Cerebellum (tissue), 4 donors: ENCODE measurements at places on chromosomes 4 and X.
A peak's percentile ranks its signal among the peaks of the same experiment; 100 is the strongest.

DNA sequence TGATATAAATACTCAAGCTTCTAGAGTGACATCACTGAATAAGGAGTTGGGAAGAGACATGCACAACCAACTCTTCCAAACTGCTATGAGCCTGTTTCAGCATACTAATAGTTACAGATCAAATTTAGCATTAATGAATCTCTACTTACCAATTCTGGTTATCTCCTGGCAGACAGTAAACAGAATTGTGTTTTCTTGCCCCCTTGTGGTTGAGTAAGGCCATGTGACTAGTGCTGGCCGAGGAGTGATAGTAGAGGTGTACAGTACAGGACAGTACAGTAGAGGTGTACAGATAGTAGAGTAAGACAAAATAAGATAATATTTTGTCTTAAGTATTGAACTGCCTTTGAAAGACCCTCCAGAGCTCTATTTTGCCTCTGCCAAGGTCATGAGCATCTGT lies 681.4 kb downstream of the GABRG1 start:
- peak; percentile 5 for DNase-seq

DNA sequence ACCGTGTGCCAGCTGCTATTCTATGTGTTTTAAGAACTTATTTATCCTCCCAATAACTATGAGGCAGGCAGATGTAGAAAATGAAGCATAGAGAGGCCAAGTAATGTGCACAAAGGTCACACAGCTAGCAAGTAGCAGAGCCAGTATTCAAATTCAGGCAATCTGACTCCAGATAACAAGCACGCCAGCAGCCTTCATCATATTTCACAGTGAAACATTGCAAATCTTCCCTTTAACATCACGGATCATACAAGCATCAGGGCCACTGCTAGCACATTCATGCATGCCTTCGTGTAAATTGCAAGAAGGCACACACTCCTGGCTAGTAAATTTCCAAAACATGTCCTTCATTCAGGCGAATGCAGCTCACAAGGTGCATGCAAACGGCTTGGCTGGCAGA lies 33.1 kb downstream of the MAOB start:
- no peak for DNase-seq

DNA sequence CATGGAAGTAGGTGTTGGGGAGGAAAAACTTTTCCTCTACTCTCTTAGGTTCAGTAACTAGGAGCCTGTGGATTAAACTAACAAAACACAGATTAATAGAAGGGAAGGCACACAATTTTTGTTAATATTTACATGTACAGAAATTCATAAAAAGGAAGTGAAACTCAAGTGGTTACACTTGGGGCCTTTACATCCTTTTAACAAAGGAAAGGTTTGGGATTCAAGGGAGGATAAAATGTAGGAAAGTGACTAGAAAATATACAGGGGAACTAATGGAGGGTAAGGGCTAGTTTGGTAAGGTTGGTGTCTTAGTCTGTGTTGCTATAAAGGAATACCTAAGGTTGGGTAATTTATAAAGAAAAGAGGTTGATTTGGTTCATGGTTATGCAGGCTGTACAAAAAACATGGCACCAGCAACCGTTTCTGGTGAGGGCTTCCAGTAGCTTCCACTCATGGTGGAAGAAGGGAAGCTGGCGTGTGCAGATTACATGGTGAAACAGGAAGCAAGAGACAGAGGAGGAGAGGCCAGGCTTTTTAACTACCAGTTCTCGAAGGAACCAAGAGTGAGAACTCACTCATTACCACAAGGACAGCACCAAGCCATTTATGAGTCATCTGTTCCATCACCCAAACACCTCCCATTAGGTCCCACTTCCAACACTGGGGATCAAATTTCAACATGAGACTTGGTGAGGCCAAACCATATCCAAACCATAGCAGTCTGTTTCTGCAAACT lies 124.4 kb downstream of the CHRDL1 start:
- no peak for DNase-seq

DNA sequence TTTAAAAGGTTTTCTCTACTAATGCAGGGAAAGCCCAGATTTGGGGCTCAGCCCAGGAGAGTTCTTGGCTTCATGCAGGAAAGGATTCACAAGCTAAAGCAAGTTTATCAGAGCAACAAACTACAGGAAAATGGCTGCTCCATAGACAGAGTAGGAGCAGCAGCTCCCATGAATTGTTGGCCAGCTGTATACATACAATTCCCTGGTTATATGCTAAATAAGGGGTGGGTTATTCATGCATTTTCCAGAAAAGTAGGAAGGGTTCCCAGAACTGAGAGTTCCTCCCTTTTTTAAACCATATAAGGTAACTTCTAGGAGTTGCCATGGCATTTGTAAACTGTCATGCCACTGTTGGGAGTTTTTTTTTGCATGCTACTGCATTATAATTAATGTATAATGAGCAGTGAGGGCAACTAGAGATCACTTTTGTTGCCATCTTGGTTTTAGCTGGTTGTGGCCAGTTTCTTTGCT lies 2.6 kb downstream of the C4orf33 start:
- DNase-seq, result no peak

GRCh38 chrX:69232945-69233344 lies 67.7 kb upstream of the PJA1 start:
- DNase-seq, result no peak

GRCh38 chr4:4762909-4763821 lies 96.3 kb upstream of the MSX1 start:
- no peak for DNase-seq

- DNase-seq, result no peak
Measured at GRCh38 chrX:119706616-119707015, 13.6 kb upstream of the SEPTIN6 start.

DNA sequence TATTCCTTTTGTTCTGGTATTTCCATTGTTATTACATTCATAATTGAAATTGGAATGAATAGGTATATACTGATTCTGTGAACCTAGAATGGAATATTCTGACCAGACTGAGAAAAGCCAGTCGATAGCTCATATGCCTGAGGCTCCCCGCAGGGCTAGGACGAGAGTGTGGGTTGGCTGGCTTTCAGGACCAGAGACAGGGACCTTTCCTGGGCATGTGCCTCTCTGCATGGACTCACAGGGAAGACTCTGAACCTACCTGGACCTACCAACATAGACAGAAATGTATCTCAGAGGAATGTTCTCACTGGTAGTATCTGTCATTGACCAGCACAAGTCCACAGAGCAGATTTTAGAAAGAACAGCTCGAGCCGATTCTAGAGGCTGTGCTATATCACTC lies 214.6 kb downstream of the FRMPD4 start:
- no peak for DNase-seq

- peak; percentile 26 for DNase-seq
Measured at GRCh38 chr4:82360298-82361177, 13.3 kb downstream of the HNRNPD start.

DNA sequence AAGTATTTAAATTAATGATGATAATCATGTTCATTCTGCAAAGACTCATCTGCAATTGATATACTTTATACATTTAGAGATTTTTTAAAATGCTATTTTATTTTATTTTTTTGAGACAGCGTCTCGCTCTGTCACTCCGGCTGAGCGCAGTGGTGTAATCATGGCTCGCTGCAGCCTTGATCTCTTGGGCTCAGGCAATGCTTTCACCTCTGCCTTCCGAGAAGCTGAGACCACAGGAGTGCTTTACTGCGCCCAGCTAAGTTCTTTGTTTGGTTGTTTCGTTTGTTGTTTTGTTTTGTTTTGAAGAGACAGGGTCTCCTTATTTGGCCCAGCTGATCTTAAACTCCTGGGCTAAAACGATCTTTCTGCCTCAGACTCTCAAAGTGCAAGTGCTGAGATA lies 1541.0 kb downstream of the PCDH7 start:
- DNase-seq, result no peak

DNA sequence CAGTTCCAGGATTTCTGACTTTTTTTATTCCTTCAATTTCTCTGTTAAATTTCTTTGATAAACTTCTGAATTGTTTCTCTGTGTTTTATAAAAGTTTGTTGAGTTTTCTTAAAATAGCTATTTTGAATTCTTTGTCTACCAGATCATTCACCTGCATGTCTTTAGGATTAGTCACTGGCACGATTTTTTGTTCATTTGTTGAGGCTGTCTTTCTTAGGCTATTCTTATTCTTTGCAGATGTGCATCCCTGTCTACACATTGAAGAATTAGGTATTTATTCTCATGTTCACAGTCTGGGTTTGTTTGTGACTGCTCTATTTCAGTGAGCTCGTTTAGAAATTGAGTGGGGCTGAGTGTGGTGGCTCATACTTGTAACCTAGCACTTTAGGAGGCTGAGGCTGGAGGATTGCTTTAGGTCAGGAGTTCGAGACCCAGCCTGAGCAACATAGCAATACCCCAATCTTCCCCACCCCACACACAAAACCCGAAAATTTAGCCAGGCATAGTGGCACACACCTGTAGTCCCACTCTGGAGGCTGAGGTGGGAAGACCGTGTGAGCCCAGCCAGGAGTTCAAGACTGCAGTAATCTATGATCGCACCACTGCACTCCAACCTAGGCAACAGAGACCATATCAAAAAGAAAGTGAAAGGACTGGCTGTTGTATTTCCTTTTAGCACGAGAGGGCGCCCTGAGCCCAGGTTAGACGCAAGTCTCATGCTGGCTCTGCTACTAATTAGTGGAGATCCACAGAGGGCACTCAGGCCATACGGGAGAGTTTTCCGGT lies 42.0 kb downstream of the F8 start:
- DNase-seq, result peak; percentile 45

GRCh38 chr4:110633358-110634341 lies 10.8 kb upstream of the PITX2 start:
- no peak for DNase-seq

GRCh38 chr4:42306221-42307109 lies 90.8 kb upstream of the SHISA3 start:
- no peak for DNase-seq

DNA sequence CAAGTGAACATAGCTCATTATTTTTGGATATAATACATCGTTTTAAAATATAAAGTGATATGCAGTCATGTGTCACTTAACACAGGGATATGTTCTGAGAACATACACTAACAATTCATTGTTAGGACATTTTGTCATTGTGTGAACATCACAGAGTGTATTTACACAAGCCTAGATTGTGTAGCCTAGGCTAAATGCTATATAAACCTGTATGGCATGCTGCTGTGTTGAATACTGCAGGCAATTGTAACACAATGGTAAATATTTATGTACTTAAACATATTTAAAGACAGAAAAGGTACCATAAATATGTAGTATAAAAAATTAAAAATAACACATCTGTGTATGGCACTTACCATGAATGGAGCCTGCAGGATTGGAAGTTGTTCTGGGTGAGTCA lies 44.9 kb upstream of the GPRIN3 start:
- DNase-seq, result no peak

DNA sequence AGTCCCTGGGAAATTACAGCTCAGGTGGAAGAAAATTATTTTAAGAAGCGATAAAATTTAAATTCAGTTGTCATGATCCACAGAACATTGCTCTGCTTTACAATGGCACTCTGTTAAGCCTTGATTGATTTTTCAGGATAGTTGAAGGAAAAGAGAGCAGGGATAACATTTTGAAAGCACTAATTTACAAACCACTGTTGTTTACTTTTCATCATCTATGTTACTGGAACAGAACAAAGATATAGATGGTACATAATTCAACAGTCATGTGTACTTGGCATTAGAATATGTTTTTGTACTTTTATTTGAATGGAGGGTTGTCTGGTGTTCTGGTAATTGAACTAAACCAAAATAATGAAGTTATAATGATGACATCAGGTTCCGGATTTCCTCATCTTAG lies 2.6 kb upstream of the ODAM start:
- no peak for DNase-seq

DNA sequence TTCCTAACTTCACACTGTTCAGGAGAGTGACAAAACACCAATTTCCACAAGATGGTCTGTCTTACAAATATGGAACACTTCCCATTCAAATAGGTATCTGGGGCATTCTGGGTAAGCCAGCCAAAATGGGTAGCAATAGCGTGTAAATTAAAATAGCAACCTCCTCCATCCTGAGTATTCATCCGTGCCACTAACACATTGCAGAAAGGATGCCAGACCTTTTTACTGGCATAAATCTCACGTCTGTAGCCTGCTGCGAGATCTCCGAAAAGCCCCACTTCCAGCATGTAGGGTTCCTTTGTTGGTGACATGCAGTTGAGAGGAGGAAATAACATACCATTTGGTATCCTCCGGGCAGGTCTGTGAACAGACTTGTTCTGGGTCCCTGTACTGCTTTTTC lies 52.7 kb upstream of the RAI2 start:
- peak; percentile 14 for DNase-seq

- no peak for DNase-seq
Measured at GRCh38 chrX:23103546-23103945, 103.8 kb downstream of the DDX53 start.

DNA sequence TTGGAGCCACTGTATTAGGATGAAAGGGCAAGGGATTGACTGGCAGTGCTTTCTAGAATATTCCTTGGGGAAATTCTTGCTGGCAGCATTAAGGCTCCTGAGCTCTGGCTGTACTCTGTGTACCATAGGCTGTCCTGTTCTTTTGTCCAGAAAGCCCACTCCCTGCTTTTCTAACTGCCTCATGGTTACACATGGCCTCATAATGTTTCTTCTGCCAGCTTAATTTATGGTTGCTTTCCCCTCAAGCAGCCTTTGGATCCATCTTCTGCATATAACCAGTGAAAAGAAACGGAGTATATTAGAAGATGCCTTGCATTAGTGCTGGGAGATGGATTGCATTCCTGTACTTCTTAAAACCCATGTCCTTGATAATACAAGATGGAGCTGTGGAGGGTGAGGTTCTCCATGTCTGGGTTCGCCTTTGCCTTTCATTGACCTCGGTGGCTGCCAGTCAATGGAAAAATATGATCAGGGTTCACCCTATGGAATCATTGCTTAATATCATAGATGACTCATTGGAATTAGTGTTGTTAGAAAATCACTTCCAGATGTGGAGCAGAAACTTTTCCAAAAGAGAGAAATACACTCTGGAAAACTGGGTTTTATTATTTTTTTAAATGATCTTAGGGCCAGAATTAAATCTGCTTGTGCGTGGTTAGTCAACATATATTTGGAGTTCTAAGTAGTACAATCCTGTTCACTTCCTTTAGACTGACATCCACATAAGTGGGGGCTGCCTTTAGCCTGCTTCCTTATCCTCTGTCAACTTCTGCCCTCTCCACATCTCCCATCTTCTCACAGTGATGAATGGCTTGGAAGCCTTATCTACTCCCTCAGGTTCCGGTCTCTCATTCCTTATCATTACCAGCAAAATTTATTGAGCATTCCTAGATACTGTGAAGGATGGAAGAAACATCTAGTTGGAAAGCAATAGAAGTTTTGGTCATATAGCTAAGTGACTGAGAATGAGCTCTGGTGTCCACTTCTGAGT lies 24.9 kb downstream of the DOCK11 start:
- DNase-seq, result no peak

- DNase-seq, result no peak
Measured at GRCh38 chr4:176538217-176538925, 218.6 kb downstream of the SPCS3 start.

DNA sequence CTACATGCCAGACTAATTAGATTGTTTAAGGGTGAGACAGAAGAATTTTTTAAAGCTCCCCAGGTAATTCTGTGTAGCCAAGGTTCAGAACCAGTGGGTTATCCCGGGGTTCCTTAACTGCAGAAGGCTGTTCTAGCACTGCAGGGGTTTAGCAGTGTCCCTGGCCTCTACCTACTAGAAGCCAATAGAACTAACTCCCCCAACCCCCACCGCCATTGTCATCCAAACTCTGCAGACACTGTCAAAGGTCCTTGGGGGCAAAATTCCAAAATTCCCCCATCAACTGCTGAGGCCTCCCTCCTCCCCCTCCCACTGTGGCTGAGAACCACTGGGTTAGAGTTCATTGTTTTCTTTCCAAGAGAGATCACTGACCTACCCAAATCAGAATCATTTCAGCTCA lies 66.4 kb downstream of the MOSPD2 start:
- no peak for DNase-seq
